ENCODE measurements at places on chromosomes 16 and 17.
A peak's percentile ranks its signal among the peaks of the same experiment; 100 is the strongest.

GRCh38 chr17:39015546-39015935 is 48.3 kb upstream of the FBXO47 start:
- DNase-seq, result no peak

DNA sequence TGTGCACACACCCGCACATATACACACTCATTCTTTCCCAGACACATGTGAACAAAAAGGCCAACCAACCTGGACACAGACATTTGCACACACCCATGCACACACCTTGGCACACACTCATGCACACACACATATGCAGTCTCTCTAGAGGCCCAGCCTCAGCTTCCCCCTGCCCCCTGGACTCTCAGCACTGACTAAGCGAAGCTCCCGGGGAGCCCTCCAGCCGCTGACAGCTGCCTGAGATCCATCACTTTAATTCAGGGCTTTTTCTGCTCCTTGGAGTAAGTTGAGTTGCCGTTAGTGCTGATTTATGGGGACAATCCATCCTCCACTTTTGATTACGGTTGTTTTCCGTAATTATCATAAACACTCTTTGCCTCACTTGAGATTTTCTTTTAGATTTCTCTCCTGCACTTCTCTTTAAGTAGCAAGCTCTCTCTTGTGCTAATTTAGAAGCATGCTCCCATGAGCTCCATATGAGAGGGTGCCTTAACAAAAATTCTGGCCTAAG is 158.6 kb upstream of the CDC42EP4 start:
- no peak for DNase-seq

DNA sequence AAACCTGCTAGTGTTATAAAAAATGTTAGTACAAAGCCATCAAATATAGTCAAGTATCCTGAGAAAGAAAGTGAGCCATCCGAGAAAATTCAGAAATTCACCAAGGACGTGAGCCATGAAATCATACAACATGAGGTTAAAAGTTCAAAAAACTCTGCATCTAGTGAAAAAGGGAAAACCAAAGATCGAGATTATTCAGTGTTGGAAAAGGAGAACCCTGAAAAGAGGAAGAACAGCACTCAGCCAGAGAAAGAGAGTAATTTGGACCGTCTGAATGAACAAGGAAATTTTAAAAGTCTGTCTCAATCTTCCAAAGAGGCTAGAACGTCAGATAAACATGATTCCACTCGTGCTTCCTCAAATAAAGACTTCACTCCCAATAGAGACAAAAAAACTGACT is 31.7 kb downstream of the RBBP6 start:
- no peak for DNase-seq

DNA sequence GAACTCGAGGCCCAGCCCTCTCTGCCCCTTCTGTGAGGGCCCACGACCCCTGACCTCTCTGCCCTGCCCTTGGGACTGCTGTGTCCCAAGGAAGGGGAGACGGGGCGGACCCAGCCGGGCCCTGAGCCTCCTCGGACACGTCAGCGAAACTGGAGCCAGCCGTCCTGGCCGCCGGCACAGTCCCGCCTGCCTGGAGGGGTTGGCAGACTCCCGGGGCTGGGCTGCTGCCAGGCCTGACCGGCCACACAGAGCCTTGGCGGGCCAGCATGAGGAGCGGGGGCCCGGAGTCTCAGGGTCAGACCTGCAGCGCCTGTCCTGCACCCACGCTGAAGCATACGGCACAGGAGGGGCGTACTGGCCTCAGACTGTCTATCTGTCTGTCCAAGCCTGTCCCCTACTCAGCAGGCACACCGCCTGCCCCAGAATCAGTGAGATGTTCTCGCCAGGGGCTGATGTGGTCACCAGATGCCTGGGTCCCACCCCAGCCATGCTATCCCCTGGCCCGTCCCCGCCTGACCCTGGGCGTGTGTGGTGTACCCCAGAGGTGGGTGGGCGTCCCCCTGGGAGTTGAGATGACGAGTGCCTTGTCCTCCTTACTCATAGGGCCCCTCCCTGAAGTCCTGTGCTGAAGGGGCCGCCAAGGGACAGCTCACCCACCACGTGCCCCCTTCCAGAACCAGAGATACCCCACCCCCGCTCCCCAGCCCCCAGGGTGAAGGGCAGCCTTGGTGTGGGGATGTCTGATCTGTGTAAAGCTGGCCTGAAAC is 4.7 kb downstream of the VASN start:
- peak; percentile 12 for DNase-seq

DNA sequence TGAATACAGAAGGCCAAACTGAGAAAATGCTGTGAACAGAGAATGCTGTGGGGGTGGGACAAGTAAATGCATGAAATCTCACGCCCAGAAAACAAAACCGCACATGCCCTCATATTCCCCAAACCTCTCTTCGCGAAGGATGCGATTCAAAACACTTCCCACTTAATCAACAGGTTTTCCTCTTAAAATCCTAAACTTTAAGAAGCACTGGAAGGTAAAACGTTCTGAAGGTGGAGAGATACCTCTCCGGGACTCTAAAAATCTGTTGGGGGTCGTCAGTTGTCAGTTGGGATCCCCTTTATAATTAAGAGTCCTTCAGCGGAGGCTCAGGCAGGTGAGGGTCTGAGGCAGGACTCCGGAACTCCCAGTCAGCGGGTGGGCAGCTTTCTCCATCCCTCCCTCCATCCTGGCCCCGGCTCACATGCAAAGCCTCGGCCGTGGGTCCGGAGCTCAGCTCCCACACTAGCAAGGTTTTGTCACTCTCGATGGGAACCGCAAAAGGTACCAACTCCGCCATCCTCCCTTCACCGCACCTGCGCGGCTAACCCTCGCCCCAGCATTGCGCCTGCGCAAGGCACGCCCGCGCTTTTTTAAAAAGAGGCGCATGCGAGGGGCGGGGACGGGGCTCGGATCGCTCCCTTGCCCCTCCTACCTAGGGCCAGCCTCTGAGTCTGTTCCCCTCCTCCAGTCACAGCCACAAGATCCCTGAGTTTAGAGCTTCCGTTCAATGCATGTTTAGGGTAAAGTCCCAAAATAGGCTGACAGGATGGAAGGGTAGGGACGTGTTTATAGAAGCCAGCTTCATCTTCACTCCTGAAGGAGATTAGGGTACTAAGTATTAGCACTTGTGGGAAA is at the start of gene RDM1:
Gene RDM1, minus strand, starts transcription at position 563 of the 855 bp plus-strand sequence. Its CDS starts 46 bp downstream, at position 517.
- DNase-seq, result no peak

DNA sequence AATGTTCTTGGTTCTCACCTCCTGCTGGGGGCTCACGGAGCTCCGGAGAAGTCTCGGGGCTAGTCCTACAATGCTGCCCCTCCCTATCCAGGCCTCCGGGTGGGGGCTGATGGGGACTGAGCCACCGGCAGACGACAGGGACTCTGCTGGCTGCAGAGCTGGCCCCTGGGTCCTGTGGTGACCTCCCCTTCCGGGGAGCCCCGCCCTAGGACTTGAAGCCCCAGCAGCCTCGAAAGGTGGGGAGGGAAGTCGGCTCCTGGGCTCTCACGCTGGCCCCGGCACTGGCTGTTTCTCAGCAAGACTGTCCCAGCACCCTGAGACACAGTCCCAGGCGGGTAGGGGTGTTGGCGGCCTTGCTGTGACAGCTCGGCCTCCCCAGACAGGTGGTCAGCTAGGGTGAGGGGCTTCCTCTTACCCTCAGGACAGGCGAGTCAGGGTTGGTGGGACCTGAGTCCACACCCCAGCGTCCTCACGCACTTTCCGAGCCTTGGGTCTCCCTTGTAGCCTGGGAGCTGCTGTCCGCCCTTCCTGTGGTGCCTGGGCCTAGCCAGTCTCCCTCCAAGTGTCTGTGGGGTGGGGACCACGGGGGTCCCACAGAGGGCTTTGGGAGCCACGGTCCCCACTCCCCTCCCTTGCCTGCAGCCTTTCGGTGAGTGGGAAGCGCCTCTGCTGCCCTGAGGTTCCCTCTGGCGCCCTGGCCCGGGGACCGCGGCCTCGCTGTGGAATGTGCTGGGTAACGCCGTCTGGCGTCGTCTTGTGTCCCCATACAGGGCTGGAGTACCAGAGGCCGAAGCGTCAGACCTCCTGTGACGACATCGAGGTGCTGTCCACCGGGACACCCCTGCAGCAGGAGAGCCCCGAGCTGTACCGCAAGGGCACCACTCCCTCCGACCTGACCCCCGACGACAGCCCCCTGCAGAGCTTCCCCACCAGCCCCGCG is 76.6 kb downstream of the KLHDC4 start:
- DNase-seq, result no peak

DNA sequence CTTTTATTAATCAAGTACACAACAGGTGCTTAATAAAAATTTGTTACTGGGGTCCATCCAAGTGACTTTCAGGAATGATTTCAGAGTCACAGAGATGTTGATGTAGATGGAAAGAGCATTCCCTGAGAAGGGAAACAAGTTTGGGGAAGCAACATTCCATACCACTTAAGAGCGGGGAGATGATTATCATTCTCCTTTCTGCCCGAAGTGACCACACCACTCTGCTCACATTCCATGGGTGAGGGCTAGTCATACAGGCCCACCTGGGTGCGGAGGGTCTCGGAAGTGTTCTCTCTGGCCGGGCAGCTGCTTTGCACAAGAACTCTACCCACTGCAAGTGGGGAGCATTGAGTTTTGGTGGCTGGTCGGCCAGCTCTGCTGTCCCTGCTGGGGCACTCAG is 231.4 kb downstream of the SNX29 start:
- no peak for DNase-seq

DNA sequence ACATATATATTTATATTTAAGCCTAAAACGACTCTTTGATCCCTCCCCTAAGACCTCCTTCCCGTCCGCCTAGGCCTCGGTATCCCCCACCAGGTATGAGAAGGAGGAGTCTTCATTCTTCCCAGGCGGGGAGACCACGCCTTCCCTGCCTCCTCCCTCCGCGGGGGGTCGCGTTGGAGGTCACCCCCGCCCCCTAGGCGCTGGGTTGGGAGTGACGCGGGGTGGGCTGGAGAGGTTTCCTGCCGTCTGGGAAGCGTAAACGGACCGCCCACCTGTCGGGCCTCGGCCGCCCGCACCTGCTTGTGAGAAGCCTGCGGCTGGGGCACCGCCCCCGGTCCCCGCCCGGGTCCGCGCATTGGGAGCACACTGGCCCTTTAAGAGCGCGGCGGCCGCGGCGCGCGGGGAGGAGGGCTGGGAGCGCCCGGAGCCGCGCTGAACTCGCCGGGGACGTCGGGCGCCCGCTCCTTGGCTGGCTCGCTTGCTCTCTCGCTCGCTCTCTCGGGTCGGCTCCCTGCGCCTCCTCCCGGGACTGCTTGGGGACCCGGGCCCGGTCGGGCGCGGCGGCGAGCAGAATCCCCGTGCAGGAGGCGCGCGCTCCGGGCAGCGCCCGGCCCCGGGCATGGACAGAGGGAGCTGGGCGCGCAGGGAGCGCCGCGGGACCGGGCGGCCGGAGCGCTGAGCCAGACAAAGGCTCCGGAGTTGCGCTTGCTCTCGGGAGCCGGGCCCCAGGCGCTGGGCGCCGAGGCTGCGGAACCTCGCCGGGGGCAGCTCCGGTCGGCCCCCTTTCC is at the start of gene MMP15:
Gene MMP15, plus strand, starts transcription at position 404 of the 788 bp plus-strand sequence. CDS start 597 bp downstream, outside the sequence.
- no peak for DNase-seq

GRCh38 chr17:15281909-15282308 is 16.8 kb upstream of the PMP22 start:
- no peak for DNase-seq

- DNase-seq, result no peak
Observed at GRCh38 chr16:30551781-30552180, 6.4 kb downstream of the ZNF764 start.

DNA sequence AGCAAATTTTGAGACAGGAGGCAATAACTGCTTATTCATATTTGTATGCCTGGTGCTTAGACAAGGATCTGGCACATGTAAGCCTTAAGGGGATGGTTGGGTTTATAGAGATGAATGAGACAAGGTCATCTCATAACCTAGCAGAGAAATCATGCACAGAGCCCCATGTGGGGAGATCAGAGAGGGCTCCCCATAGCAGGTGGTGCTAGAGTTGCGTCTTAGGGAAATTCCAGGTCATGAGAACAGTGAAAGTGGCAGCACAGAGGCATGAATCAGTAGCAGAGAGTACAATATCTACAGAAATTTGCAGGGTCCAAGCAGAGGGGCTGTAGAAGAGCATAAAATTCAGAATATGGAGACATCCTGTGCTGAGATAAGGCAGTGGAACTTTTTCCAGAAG is 57.3 kb downstream of the SLC6A2 start:
- DNase-seq, result no peak

DNA sequence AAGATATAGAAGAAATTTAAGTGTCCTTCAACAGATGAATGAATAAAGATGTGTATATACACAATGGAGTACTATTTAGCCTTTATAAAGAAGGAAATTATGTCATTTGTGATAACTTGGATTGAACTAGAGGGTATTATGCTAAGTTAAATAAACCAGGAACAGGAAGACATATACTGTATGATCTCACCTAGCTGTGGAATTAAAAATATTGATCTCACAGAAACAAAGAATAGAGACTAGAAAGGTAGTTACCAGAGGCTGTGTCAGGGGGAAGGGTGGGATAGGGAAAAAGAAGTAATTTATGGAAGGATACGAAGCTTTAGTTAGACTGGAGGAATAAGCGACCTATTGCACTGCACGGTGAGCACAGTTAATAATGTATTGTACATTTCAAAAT is 5.4 kb upstream of the ZNF267 start:
- DNase-seq, result no peak

DNA sequence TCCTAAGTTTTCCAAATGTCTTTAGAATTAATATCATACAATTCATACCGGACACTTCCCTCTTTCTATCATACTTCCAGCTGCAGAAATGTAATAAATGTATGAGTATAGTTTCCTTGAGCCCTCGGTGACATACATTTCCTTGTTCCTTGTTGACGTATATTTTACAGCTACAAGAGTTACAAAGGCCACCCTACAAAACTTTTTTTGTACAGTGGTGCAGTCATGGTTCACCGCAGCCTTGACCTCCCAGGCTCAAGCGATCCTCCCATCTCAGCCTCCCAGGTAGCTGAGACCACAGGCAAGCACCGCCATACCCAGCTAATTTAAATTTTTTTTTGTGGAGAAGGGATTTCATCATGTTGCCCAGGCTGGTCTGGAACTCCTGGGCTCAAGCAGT is 7.2 kb upstream of the DUS1L start:
- DNase-seq, result no peak

- no peak for DNase-seq
Observed at GRCh38 chr17:80191192-80191591, 21.4 kb downstream of the CARD14 start.

DNA sequence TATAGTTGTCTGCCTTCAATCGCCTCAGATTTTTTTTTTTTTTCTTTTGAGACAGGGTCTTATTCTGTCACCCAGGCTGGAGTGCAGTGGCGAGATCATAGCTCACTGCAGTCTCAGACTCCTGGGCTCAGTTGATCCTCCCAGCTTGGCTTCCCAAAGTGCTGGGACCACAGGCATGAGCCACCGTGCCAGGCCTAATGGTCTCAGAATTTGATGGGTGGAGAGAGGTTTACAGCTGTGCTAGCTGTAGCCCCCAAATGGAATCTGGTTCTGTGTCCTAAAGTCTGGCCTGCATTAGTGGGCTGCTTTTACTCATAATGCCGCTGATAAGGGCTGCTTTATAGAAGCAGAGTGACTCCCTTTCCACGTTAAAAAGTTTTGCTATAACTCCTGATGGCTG is 5.1 kb downstream of the ZNRF1 start:
- DNase-seq, result no peak

GRCh38 chr16:10669791-10670190 is 24.9 kb downstream of the TEKT5 start:
- no peak for DNase-seq
